ENCODE measurements at places on chromosomes 11 and 22.

DNA sequence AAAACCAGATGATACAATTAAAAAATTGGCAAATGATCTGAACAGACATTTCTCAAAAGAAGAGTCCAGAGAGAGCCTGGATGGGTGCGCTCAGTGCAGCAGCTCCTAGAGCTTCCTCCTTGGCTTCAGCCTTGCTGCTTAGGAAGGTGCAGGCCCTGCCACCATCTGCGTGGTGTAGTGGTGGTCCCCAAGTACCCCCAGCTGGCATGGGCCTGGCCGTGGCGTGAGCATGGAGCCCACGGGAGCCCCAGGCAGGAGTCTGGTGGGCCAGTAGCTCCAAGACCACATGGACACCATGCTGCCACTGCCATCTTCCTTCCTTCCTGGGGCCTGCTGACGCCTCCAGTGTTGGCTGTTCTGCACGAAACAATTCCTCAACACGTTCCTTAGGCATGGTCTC is 20.5 kb downstream of the THY1 start:
- DNase-seq = no peak

GRCh38 chr22:29291215-29291614 is 15.2 kb upstream of the GAS2L1 start:
- no peak for DNase-seq

- no peak for DNase-seq
Observed at GRCh38 chr22:35034963-35035362, 31.0 kb upstream of the ISX start.

DNA sequence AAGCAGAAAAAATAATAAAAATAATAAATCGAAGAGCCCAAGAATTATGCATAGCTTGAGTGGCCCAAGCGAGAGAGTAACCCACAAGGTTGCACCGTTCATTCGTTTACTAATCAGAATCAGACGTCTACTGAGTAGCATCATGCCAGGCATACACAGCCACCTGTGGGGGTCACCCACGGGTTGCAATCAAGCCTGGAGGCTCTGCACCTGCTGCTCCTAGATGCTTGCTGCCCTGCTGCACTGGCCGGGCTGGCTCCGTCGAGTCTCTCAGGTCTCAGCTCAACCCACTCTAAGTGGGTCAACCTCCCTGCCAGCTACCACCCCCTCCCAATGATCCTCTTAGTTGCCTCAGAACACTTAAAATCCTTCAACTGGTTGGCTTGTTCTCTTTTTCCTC is 2.0 kb upstream of the TESMIN start:
- DNase-seq = no peak

DNA sequence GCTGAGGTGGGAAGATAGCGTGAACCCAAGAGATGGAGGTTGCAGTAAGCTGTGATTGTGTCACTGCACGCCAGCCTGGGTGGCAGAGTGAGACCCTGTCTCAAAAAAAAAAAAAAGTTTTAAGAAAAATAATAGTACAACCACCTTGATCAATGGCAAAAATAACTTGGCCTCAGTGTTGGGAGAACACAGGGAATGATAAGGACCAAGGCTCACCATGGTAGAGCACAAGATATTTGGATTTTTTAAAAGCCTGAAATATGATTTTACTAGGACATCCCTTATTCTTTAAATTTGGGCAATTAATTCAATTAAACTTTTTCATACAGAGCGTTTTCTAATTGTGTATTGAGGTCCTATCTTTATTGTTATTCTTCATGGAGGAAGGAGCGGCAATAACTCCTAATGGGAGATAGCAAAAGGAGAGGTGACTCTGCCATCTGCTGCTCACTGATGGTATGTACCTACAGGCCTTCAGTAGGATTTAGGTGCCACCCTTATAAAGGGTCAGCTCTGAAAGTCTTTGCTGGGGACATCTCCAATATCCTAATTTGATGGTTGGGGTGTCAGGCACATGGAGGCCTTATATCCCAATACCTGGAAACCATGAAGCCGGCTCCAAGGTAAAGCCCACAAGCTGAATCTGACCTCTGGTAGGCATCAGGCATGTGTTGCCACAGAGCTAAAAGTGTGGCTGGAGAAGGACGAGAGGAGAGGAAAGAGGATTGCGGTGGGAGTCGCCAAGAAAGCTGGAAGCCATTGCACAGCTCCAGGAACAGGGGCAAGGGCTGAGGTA is 21.9 kb upstream of the POLD3 start:
- no peak for DNase-seq

- peak; percentile 57 for DNase-seq
Observed at GRCh38 chr22:37267135-37267587, 15.1 kb upstream of the CYTH4 start.

DNA sequence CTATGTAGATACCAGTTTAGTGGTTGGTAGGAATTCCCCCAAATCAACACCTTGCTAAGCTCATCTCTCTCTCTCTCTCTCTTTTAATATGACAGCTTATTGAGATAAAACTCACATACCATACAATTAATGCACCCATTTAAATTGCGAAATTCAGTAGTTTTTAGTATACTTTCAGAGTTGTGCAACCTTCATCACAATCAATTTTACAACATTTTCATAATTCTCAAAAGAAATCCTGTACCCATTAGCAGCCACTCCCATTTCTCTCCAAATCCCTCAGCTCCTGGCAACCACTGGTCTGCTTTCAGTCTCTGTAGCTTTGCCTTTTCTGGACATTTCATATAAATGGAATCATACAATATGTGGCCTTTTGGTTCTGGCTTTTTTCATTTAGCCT is 13.3 kb downstream of the NNMT start:
- no peak for DNase-seq
